WTC11 (cell line): ENCODE measurements at places on chromosomes 4 and X. TPM values are rescaled to one million over a fixed set of nuclear protein-coding genes. Genes with fewer than 3 reads are reported as not detected.

DNA sequence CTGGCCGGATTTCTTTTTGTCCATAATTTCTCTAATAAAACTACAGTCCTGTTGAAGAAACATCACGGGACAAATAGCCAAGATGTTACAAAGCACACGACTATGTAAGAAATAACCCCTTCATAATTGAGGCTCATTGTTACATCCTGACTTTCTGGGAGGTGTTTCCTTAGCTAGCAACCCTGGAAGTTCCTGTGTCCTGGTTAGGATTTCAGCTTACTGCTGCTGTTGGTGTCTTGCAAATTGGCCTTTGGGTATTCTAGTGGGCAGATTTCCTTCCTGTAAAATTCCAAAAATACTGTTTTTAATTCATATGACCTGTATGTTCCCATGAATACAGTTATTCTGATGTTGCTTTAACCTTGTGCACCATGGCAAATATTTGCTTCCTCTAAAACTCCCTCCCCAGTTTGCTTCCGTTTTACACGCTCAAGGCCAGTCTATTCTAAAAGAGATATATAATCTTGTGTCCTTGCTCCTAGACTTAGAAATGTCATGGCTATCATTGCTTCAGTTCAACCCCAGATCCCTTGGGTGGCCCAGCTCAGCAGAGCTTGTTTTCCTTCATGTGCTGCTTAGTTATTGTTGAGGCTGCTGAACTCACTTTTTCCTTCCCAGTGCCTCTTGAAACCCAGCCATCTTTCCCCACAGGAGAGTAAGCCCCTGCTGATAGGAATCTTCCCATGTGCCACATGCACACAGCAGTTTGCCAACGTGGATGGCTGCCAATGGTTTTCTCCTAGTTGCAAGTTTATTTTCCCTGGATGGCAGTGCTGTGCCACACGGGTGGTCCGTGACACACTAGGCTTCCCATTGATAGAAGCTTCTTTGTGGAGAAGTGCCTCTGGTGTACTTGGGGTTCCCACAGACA, 75.8 kb downstream of the TSPAN7 start:
- no peak for DNase-seq

DNA sequence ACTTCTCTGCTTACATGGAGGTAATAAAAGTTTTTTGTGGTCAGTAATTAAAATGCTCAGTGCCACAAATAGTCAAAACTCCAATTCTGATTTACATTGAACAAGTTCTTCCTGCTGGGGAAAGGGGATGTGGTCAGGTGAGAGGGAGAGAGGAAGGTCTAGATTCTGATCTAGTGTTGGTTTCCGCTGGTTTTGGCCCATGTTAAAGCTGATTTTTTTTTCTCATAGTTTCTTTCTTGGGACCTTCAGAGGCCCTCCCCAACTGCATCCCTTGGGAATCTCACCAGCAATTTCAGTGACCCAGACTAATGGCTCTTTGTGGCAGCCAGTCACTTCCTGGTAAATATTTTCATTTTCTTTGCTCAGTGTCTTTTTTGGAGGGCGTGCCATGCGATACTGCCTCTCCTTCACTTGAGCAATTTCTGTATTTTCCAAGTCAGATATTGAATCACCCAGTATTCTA, 332.7 kb downstream of the RAPGEF2 start:
- DNase-seq, result no peak

GRCh38 chrX:100905620-100906019, 23.1 kb downstream of the XKRX start:
- DNase-seq, result no peak

GRCh38 chr4:1171311-1172227, 814 bp downstream of the SPON2 start:
- peak; percentile 66 for DNase-seq

GRCh38 chr4:146359771-146360170, 145.4 kb downstream of the REELD1 start:
- DNase-seq, result no peak

GRCh38 chr4:167883266-167883665, 209.1 kb upstream of the ANXA10 start:
- DNase-seq, result no peak

DNA sequence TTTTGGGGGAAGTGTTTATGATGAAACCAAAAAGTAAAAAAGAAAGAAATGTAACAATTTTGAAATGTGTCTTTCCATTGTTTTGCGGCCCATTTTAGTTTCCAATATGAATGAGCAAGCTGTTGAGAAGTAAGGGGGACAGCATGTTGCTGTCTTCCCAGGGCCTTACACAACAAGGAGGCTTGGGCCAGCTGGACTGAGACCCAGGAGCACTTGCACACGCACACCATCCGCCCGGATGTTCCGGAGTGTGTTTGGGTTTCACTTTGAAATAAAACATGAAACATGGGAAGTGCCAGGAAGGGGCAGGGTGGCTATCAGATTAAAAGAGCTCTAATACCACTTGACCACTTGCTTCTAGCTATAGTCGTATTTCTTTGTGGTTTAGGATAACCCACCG, 144.4 kb downstream of the NHS start:
- DNase-seq, result no peak

GRCh38 chr4:6824071-6824470, 41.5 kb downstream of the KIAA0232 start:
- no peak for DNase-seq

DNA sequence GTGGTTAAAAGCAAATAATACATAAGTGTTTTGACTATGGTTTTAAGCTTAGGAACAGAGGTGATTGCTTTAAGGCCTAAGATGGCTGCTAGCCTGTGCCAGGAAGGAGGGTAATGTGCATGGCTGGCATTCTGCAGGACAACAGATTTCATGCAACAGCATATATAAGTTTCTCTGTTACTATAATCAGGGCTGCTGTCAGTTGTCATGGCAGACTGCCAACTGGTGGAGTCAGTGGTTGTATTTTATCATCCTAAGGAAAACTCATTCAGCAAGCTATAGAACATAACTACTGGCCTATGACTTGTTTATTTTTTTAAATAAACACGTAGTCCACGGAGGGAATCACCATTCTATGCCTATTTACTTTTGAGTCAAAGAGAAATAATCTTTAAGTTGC, 77.7 kb upstream of the DCAF8L1 start:
- no peak for DNase-seq

- no peak for DNase-seq
Measured at GRCh38 chr4:153116801-153117200, 87.4 kb upstream of the TRIM2 start.

- no peak for DNase-seq
Measured at GRCh38 chrX:136712650-136713310, 64.8 kb downstream of the CD40LG start.

DNA sequence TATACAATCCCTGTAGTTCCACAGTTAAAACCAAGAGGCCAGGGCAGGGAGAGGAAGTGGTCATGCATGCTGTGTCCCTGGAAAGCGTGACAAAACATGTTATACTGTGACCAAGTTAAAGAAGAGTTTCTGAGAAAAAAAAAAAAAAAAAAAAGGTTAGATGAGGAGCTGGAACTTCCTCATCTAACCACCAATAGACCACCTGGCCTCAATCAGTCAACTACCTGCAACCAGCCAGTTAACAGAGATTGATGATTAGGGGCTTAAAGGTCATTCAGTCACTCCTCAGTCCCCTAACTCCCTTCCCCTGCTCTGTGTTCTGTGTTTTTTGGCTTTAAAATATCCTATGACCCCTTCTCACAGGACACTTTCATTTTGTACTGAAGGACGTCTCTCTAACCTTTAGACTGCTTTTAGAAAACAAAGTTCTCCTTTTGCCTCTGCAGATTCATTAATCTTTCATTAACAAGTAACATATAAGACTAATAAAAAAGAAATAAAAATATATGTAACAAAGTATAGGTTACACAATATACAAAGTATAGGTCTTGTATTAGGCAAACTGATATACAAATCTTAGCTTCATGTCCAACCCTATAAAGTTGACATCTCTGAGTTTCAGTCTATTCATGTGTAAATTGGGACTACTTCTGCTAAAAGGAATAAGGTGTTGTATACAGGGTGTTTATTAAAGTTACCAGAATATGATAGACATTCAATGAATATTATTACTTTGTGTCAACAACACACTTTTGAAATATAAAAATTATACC, 179.1 kb upstream of the NDST4 start:
- DNase-seq, result no peak

DNA sequence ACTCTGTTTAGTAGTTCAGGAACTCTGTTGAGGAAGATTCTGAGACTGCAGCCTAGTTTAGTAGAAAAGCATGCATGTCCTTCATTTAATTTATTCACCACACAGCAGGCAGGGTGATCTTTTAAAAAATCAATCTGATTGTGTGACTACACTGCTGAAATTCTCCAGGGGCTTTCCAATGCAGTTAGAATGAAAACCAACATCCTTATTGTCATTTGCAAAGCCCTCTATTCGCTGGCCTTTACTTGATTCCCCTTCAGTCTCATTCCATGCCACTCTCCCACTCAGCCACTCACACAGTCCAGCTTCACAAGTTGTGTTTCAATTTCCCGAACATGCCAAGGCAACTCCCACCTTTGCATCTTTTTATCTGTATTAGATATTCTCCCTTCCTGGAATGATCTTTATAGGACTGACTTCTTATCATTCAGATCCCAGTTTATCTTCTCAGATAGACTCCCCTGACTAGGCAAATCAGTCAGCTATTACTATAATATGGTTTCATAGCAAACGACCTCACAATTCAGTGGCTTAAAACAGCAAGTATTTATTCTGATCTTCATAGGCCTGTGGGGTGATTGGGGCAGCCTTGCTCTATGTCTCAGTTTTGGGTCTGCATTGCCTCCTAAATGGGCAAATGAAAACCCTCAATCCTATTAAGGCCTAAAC, 21.3 kb upstream of the FTHL17 start:
- no peak for DNase-seq

DNA sequence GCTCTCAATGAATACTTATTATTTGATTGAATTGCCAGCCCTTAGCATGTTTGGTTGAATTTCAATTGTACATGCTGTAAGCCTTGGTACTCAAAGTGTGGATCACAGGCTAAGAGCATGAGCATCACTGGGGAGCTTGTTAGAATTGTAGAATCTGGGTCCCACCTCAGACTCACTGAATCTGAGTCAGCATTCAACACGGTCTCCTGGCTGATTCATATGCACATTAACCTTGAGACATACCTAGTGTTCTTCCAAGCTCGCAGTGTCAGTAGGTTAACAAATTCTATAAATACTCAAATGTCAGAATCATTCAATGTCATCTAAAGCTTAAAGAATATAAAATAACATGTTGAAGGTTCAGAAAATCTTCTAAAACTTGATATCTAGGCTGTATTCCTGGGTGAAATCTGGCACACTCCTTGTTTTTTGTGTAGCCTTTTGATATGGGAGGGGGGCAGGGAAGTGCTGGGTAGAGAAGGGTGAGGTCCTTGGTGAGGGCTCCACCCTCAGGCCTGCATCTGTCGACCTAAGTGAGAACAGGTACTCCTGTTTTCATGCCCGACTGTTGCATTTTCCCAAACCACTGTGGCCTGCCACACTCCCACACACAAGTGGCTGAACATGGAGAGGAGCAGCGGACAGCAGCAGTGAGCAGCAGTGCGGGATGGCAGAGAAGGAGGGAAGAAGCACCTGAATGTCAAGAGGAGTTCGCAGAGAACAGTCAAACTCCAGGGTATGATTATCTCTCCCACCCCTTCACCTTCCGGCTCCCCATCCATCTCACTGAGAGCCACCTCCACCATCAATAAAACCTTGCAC, 529.6 kb upstream of the IGFBP7 start:
- peak; percentile 9 for DNase-seq

DNA sequence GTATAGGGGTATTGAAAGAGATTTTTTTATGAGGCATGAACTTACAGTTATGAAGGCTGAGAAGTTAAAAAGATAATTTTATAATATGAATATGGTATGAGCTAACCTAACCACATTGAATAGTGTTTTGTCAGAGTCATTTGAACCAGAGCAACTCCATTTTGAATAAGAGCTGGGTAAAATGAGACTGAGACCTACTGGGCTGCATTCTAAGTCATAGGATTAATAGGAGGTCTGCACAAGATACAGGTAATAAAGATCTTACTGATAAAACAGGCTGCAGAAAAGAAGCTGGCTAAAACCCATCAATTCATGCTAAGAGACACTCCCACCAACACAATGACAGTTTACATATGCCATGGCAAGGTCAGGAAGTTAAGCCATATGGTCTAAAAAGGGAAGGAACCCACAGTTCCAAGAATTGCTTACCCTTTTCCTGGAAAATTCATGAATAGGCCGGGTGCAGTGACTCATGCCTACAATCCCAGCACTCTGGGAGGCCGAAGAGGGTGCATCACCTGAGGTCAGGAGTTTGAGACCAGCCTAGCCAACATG, 209.2 kb downstream of the TECRL start:
- DNase-seq, result no peak

- no peak for DNase-seq
Measured at GRCh38 chr4:182194091-182194824, 48.9 kb upstream of the TENM3 start.

GRCh38 chrX:20011608-20012007, 20.7 kb upstream of the BCLAF3 start:
- DNase-seq, result no peak

GRCh38 chr4:56078866-56079265, 130.1 kb downstream of the CEP135 start:
- DNase-seq, result no peak

DNA sequence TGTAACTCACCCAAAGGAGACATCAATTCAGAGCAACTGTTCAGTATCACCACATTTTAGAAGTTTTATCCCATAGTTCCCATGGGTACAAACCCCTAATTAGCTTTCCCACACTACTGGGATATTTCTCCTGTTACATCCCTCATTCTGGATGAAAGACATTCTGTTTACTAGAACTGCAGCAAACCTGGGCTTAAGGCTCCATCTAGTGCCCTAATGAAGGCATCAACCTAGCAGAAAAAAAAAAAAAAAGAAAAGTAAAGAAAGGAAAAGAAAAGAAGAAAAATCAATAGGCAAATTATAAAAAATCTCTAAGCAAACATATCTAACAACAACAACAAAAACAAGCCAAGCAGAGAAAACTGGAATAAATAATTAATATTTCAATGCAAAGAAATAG, 133.7 kb upstream of the CPXCR1 start:
- no peak for DNase-seq

DNA sequence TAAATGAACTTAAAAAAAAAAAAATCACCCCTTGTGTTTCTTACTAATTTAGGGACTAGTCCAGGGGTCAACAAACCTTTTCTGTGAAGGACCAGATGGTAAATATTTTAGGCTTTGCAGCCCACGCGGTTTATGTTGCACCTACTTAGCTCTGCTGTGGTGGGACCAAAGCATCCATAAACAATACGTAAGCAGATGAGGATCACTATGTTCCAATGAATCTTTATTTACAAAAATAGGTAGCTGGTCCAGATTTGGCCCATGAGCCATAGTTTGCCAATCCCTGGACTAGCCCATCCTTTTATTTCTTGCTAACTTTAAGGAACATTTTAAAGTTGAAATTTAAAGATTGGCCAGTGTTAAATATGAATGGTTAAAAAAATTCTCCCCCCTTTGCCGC, 95.3 kb downstream of the AFF1 start:
- no peak for DNase-seq

Gene ETDA
- not detected in 3 replicates for total RNA-seq

Gene CDS1
- total RNA-seq, result 17.4 to 18.3 TPM (median 18.2 TPM) in 3 replicates

Gene GYG2
- total RNA-seq, result 47.6 to 53.6 TPM (median 52.8 TPM) in 3 replicates

Gene CFI
- 0.16 to 0.25 TPM in 2 of 3 replicates, not detected in the other for total RNA-seq

Gene GJB1
- 0.14 to 0.21 TPM (median 0.17 TPM) in 3 replicates for total RNA-seq

Gene ABLIM2
- 2.6 to 3.9 TPM (median 2.8 TPM) in 3 replicates for total RNA-seq

Gene SCARB2
- total RNA-seq, result 38.0 to 42.2 TPM (median 39.9 TPM) in 3 replicates

Gene HS6ST2
- 6.9 to 8.1 TPM (median 7.3 TPM) in 3 replicates for total RNA-seq

Gene GLRA3
- total RNA-seq, result 0.07 to 0.15 TPM (median 0.11 TPM) in 3 replicates

Gene SLC10A4
- 2.1 to 3.0 TPM (median 2.6 TPM) in 3 replicates for total RNA-seq
